ENCODE measurements at places on chromosomes 3 and 15. TPM values are rescaled to one million over a fixed set of nuclear protein-coding genes. Genes with fewer than 3 reads are reported as not detected.
A peak's percentile ranks its signal among the peaks of the same experiment; 100 is the strongest.

The LDHAL6B gene
- total RNA-seq = not detected

The PFN2 gene
- total RNA-seq = 65.6 TPM

The SCG5 gene
- total RNA-seq = not detected

The ARNT2 gene
- 7.0 TPM for total RNA-seq

The WWTR1 gene
- 53.6 TPM for total RNA-seq

The ST3GAL6 gene
- 22.1 TPM for total RNA-seq

The STXBP5L gene
- 0.29 TPM for total RNA-seq

The CIP2A gene
- 5.1 TPM for total RNA-seq

The C3orf22 gene
- total RNA-seq = not detected

The ENTPD3 gene
- total RNA-seq = 1.5 TPM

The LRIG1 gene
- total RNA-seq = 131 TPM

The DNAJC19 gene
- 44.5 TPM for total RNA-seq

- DNase-seq = no peak
Measured at GRCh38 chr3:188417766-188418165, 263.8 kb downstream of the LPP start.

DNA sequence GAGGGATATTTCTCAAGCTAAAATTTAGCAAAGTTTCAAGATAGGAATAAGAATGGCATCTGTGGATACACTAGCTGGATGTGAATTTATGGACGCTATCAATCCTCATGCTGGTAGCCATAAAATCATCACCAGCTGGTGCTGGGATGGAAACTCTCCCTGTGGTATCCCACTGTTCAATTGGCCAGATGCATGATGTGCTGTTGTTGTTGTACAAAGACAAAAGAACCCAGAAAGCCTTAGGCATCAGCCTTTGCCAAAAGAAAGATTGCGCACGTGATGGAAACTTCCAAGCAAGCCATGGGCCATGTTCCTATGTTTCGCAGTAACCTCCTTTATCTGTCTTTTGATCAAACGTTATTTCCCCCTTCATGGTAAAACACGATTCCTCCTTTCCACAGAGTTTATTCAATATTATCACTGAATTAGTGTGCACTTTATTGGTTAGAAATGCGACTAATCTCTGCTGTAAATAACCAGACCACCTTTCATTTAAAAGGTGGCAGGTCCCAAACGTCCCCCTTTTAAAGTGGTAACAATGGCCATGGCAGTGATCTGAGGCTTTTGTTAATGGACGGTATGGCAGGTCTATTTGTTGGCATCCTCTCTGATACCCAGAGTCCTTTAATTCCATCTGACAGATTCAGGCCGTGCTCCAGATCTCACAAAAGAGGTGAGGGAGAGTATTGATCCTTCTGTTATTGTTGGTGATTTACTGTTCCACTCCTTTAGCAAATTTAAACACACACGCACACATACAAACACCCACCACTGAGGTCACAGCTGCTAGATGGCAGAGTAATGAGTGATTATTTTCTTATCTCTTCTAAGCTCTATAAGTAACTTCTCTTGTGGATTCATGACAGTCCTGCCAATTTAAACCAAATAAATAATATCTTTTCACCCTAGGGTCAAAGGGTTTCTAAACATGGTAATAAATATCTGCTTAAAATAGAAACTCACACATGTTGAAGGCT, 291.2 kb upstream of the KCNMB2 start:
- DNase-seq = no peak

DNA sequence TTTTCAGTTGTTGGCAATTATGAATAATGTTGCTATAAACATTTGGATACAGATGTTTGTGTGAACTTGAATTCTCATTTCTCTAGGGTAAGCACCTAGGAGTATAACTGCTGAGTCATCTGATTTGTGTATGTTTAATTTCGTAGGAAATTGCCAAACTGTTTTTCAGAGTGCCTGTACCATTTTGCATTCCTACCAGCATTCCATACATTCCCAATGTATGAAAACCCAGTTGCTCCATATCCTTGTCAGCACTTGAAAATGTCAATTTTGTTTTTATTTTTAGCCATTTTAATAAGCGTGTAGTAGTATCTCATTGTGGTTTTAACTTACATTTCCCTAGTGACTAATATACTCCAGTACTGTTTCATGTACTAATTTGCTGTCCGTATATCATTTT, 98.5 kb upstream of the TSC22D2 start:
- no peak for DNase-seq

DNA sequence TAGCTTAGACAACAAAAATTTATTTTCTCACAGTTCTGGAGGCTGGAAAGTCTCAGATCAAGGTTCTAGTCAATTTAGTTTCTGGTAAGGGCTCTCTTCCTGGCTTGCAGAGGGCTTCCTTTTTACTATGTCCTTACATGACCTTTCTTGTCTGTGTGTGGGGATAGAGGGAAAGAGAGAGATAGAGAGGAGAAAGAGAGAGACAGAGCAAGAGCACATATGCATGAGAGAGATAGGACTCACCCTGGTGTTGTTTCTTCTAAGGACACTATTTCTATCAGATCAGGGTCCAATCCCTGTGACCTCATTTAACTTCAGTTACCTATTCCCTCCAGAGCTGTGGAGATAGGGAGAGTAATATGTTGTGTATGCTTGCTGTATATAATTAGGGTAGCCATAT, 44.9 kb upstream of the TEX9 start:
- DNase-seq = no peak

- no peak for DNase-seq
Measured at GRCh38 chr3:170247875-170248274, 25.7 kb downstream of the PRKCI start.

GRCh38 chr3:186653984-186654383, 11.8 kb upstream of the HRG start:
- DNase-seq = no peak

- DNase-seq = no peak
Measured at GRCh38 chr3:53075743-53076140, 29.9 kb upstream of the SFMBT1 start.

- no peak for DNase-seq
Measured at GRCh38 chr15:31004220-31004733, 12.8 kb upstream of the MTMR10 start.

DNA sequence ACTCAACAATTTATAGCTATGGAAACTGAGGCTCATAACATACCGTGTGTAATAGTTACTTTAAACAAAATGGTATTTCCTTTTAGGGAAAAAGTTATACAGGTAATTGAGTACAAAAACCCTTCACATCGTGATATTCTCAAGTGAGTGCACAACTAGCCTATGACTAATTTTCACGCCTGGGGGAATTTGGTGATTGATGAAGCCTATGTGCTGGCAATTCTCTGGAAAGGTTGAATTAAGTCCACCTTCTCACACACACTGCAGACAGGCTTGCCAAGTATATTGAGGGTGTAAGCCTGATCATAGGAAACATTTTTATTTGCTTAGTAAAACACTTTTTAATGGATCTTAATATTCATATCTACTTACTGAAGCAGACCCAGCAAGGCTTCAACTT, 41.3 kb upstream of the ROBO2 start:
- DNase-seq = no peak

DNA sequence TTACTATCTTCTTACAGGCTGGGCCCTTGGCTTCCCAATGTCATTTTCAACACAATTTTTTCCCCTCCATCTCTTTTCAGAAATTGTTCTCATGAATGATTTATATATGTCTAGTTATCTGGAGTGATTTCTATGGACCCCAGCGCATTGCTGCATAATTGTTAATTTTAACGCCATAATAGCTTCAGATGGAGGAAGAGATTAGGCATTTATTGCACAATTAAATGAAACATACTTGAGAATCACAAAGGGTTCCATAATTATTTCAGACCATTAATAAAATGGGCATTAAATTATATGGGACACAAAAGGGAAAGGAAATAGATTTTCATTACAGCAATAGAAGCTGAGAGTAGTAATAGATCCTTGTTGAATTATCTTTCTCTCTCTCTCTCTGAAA, 70.3 kb upstream of the SOX14 start:
- DNase-seq = no peak

GRCh38 chr15:98528046-98528725, 120.2 kb upstream of the IGF1R start:
- no peak for DNase-seq

- DNase-seq = no peak
Measured at GRCh38 chr15:48644467-48644826, 1.1 kb downstream of the FBN1 start.

DNA sequence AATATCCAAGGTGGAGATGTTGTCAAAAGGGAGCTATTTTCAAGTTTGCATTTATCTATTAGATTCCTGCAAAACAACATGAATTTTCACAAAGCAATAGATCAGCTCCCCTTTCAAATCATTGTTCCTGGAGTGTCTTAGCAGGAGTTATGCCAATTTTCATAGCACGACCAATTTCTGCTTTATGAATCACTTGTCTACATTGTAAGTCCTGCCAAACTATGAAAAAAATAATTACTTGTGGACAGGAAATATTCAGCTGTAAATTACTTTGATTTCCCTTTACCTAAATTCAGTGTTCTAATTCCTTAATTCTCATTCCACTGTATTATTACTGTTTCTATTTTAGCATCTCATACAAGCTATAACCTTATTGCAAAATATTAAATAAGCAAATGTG, 1289.6 kb downstream of the NSUN3 start:
- no peak for DNase-seq

DNA sequence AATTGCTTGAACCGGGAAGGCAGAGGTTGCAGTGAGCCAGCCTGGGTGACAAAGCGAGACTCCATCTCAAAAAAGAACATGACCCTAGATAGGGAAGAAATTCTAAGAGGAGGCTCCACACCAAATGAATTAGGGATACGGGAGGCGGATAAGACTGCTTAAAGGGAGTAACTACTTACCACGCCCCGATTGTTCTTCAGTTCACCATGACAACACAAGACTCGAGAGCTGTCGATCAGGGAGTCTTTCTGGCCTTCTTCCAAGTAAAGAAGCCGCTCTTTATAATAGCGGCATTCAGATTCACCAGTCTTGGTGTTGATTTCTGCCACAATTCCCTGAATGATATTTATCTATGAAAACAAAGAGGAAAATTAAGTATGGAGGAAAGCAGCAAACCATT, 53.9 kb upstream of the TASOR start:
- DNase-seq = no peak

DNA sequence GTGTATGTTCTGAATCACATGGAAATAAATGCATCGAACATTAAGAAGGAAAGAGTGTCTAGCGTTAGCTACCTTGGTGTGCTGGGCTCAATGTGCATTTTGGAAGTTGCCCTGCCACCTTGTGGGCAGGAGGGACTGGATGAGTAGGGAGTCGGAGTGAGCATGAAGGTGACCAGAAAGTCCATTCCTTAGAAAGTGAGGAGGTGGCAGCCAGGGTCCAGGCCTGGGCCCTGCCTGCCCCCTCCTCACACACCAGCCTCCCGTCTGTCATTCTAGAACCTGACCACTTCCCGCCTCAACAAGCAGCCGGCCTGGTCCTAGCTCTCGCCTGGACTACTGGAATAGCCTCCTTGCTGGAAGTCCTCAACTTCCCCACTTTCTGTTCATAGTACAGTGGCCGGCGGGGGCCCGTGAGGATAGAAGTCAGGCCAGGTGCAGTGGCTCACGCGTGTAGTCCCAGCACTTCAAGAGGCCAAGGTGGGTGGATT, 10.2 kb upstream of the GATA2 start:
- DNase-seq = no peak

GRCh38 chr3:4985330-4986174, 6.3 kb downstream of the BHLHE40 start:
- DNase-seq = peak; percentile 80

- DNase-seq = no peak
Measured at GRCh38 chr15:98668566-98669308, 20.4 kb downstream of the IGF1R start.

DNA sequence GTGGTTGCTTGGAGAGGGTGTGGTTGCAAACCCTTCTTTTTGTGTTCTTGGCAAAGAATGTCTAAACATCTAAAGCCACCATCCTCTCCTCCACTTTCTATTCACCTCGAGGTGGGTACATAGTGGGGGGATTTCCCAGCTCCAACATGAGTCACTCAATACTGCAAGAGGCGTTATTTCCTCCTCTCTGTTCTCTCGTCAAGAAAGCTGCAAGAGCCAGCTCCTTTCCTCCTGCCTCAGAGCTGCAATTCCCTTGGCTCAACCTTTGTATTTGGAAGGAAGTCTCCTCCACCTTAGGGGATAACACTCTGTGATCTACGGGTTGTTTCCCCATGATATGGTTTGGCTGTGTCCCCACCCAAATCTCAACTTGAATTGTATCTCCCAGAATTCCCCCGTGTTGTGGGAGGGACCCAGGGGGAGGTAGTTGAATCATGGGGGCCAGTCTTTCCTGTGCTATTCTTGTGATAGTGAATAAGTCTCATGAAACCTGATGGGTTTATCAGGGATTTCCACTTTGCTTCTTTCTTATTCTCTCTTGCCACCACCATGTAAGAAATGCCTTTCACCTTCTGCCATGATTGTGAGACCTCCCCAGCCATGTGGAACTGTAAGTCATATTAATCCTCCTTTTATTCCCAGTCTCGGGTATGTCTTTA, 138.4 kb downstream of the PLCL2 start:
- no peak for DNase-seq

DNA sequence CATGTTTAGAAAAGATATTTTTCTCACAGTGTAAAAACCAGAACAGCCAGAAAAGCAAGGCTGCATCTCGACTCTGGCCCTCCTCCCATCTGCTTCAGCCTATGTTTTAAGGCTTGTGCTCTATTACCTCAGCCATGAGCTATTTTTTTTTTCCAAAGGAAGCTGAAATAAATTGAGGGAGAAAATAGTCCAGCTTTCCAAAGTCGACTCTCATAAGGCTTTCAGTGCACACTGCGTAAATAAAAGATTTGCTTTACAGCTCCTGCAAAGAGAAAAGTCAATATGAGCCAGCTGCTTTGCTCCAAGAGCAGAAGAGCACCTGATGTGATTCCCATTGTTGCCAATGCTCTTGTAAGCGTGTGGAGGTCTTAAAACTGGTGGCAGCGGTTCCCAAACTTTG, 26.7 kb downstream of the SCG3 start:
- no peak for DNase-seq

DNA sequence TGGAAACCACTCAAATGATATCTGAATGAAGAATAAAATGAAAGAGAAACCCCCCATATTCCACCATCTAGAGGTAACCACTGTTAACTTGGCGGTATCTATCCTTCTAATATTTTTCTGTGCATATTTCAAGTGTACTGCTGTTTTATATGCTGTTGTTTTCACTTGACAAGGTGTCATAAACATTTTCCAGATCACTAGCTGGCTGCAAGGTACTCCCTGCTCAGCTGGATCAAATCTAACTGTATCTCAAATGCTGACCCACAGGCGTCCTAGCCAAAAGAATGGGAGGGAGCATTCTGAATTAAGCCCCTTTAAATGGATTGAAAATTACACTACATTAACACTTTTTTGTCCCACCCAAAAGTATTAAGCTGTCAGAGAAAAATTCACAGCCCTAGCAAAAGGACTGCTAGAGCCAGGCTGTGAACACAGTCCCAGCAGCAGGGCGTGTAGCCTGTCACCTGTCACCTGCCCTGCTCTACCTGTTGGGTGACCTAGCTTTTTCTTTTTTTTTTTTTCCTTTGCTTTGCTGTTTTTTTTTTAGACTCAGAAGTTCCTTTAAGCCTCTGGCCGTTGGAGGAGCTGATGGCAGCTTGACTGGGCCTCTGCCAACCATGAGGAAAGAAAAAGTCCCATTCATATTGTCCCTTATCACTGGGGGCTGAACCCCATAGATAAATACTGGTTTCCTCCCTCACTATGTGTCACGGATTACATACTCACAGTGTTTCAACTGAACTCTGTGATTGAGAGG, 93.7 kb upstream of the TSC22D2 start:
- peak; percentile 54 for DNase-seq
